ENCODE measurements at places on chromosomes 1 and 21.

GRCh38 chr1:54651608-54652007 lies 10.0 kb downstream of the MROH7 start:
- no peak for DNase-seq

DNA sequence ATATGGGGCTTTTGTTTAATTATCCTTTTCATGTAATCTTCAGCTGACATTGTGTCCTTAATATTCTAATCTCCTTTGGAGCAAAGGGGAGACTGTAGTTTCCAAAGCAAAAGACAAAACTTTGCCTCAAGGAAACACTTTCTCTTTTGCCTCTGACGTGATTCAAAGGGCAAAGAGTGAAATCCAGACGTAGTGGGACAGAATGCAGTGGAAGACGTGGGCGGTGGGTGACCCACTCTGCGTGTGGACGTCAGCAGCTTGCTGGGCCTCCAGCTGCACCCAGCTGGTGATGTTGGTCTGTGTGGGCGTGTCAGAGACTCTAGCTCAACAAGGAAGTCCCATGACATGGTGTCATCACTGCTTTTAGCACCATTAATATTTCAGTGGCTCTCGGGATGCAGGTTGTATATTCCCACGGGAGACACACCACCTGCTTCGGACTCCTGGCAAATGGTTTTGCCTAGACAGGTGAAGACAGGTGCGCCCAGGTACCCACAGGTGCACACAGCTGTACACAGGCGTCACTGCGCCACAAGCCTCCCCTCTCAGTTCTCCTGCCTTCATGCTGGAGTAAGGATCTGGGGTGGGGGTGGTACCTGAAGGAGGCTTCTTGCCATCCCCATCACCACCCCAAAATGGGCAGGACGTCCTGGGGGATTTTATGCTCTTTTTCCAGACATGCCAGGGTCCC lies 292.1 kb upstream of the VAMP3 start:
- peak; percentile 25 for DNase-seq

- DNase-seq: no peak
These were observed 147.7 kb downstream of the CDC42BPA start for GRCh38 chr1:227170361-227171166.

DNA sequence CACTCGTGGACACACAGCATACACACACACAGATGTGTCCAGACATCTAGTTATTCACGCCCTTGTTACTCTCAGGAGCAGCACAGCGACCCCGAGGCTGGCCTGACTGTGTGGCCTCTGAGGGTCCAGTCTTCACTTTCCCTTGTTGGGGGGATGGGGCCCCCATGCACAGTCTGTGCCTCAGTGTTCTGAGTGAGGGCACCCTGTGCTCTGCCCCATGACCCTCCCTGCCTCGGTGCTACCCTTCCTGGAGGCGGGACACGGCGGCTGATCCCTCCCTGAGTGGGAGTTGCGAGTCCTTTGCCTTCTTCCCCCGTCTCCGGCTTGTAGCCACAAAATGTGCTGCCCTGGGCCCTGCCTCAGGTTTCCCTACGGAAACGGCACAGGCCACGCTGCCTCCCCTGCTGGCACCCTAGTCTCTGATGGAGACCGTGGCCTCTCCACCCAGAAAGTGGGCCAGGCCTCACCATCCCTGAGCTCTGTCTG lies 8.6 kb downstream of the CSTB start:
- DNase-seq: no peak

DNA sequence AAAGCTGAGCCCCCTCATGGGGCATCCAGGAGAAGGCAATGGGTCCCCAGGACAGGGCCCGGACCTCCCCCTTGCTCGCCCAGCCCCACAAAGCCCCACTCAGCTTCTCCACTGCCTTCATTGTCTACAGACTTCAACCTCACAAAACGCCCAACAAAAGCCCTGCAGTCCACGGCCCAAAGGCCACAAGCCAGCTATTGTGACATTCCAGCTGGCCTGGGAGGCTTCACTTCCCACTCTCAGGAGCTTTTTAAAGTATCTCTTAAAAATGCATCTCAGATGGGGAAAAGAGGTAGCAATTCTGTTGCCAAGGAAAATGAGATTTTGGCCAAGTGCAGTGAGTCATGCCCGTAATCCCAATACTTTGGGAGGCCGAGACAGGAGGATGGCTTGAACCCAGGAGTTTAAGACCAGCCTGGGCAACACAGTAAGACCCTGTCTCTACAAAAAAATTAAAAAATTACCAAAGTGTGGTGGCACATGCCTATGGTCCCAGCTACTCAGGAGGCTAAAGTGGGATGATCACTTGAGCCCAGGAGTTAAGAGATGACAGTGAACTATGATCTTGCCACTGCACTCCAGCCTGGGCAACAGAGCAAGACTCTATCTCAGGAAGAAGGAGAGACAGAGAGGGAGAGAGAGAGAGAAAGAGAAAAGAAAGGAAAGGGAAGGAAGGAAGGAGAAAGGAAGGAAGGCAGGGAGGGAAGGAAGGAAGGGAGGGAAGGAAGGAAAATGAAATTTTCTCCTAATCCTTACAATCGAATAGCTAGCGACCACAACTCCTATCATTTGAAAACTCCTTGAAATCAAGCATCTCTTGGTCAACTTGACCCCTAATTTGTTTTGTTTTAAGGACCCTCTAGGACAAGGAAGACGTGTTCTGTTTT lies 31.4 kb upstream of the TARDBP start:
- DNase-seq: no peak

DNA sequence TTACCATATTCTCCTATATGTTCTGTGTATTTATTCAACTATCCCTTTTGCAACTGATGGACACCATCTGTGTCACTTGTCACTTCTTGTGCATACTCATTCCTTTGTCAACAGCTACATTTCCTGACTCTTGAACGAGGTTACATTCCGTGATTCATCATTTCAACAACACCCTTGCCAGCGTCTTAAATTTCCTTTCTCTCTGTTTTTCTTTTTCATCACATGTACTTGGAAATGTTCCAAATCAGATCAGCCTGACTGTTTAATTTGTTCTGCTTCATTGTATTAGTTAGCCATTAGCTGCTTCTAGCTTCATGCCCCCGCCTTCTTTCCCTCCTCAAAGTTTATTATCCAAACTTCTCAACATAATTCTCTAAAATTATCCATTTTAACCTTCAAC lies 173.0 kb downstream of the ADGRL4 start:
- DNase-seq: peak; percentile 44

GRCh38 chr1:183163316-183163715 lies 22.7 kb upstream of the LAMC2 start:
- peak; percentile 45 for DNase-seq

GRCh38 chr1:107943694-107944093 lies 21.3 kb downstream of the VAV3 start:
- DNase-seq: no peak

GRCh38 chr21:23217597-23217996 lies 2219.4 kb downstream of the NCAM2 start:
- DNase-seq: no peak

DNA sequence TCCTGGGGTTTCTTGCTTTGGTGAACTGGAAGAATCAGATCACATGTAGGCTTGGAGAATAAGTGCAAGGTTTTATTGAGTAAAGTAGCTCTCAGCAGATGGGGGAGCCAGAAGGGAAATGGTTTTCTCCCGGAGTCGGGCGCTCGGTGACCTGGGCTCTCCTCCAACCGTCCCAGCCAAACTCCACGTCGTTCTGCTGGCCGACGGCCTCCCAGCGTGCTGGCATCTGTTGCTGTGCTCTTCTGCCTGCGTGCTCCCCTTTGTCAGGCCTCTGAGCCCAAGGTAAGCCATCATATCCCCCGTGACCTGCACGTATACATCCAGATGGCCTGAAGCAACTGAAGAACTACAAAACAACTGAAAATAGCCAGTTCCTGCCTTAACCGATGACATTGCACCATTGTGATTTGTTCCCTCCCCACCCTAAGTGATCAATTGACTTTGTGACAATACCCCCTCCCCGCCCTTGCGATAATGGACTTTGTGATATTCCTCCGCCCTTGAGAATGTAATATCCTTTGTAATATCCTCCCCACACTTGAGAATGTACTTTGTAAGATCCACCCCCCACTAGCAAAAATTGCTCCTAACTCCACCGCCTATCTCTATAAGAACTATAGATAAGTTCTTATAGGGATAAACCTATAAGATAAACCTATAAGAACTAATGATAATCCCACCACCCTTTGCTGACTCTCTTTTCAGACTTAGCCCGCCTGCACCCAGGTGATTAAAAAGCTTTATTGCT lies 88.3 kb downstream of the SMYD3 start:
- DNase-seq: no peak

DNA sequence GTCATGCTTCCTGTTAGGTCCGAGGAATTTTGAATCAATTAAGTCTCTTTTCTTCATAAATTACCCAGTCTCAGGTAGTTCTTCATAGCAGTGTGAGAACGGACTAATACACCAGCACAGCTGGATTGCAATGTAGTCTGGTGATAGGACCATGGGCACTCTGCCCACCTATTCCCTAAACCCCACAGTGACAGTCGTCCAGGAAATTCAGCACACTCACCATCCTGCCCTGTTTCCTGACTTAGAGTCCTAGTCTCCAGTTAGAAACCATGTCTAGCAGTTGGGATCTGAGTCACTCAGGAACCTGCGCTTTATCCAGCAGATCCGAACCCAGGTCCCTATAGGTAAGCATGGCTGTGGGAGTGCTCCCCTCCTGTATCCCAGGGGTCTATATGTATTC lies 149.3 kb upstream of the TNR start:
- DNase-seq: no peak

DNA sequence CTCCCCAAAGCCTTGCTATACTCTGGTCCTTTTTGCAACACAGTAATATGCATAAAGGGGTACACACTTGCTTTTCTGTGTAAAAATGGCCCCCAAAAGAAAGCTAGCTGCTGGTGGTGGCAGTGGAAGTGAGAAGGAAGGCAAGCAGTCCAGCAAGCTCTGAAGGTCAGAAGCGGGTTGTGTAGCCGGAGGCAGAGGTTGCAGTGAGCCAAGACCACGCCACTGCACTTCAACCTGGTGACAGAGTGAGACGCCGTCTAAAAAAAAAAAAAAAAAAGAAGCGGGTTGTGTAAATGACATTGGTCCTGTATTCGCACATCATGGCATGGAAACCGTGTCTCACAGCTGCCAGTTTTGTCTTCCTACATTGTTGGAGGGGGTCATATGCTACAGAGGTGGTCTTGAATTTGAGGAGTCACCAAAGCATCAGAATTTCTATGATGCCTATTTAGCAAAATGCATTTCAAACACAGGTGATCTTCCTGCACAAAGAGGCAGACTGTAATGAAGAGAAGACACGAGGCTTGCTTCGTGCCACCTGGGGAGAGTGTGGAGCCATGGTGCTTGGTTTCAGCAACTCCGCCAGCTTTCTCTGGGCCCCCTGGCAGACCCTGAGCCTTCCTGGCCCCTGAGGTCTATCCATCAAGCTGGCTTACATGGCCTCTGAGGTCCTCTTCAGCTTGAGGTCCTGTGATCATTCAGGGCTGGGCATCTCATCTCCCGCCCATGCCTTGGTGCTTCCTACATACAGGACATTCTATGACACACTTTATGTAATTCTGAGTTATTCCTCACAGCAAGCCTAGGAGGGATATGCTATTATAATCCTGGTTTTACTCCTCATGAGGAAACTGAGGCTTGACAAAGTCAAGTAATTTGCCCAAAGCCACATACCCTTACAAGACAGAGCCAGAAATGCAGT lies 71.0 kb downstream of the TOMM20 start:
- no peak for DNase-seq

GRCh38 chr1:51514733-51515132 lies 4.3 kb downstream of the EPS15 start:
- DNase-seq: no peak

- DNase-seq: no peak
These were observed 240.6 kb downstream of the NCAM2 start for GRCh38 chr21:21238629-21239400.

DNA sequence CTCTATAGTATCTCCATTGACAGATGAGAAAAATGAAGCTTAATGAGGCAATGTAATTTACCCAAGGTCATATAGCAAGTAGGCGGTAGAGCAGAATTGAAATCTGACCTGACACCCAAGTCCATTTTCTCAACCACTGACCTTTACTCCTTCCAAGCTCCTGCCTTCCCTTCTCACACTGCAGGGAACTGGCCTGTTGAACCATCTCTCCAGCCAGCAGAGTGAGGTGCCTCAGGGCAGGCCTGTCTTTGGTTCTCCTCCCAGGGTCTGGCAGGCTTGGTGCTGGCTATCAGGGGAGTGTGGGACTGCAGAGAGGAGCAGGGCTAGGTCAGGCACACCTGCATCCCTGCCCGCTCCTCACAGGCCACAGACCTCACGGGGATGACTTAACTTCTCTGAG lies 126.8 kb downstream of the BEND5 start:
- DNase-seq: no peak

DNA sequence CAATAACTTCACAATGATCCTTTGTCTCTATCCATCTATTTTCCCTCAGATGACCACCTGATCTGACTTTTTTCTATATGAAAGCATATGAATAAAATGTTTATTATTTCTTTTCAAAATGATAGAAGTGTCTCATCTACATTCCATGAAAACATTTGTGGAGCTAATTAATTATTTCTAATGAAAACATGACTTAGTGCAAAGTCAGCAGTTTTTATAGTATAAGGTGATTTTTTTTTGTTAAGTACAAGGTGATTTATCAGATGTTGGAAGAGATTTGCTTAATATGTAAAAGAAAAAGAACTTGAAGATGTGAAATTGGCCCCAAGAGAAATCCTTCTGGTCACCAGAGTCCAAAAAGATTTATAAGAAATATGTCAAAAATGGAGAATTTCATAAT lies 43.5 kb downstream of the PDPN start:
- no peak for DNase-seq
